ENCODE measurements at places on chromosomes 2 and 18.
A peak's percentile ranks its signal among the peaks of the same experiment; 100 is the strongest.

GRCh38 chr2:181106789-181107627 lies 126.6 kb downstream of the UBE2E3 start:
- DNase-seq, result no peak

DNA sequence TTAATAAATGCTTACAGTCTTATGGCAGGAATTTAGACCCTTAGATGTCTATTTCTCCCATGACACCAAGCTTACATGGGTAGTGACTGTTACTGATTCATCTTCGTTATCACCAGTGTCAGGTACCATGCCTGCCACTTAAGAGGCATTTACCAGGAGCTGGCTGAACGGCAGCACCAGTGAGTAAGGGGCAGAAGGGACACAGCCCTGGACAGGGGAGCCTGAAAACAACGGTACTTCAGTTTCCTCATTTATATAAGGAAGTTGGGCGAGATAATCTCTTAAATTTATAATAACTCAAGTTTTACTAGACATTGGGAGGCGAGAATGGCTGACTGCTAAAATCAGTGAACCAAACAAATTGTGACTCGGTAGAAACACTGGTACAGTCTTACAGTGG lies 1.2 kb downstream of the COA5 start:
- DNase-seq, result no peak

DNA sequence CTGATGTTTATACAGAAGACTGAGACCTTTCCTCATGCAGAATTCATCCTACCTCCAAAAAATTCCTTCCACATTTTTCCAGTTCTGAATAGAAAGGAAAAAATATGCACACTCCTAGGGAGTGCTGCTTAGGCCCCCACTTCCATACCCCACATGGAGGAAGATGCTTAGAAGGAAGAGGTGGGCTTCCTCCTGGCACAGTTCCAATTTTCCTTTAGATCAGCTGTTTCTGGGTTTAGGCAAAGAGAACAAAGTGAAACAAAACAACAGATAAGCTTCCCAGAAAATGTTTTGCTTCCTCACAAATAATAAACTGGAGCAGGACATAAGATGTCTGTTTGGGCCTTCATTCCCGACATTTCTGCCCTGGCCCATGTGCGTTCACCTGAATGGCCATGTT lies 172.6 kb downstream of the PRPF40A start:
- DNase-seq, result peak; percentile 39

DNA sequence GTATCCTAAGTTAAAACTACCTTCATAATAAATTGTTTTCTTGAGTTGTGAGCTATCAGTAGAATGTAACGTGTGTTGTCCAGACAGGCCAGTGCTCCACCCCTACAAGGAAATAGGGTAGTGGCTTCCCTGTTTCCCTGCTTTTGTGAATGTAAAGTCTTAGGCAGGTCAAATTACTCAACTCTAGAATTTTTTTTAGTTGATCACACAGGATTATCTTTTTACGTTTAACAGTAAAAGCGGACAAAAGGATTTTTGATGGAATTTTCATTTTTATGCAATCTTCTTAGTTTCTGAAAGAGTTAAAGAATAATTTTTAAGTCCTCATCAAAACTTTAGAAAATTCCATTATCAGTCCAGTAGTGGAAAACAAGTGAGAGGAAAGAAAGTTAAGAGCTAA lies 38.2 kb downstream of the GPD2 start:
- no peak for DNase-seq
